ENCODE measurements at places on chromosomes 4 and X.

GRCh38 chr4:94516999-94517398, 65.3 kb downstream of the PDLIM5 start:
- DNase-seq = peak; percentile 64

- DNase-seq = no peak
Observed at GRCh38 chrX:96455078-96455477, 229.6 kb upstream of the DIAPH2 start.

GRCh38 chr4:121777625-121778024, 12.7 kb upstream of the SMIM43 start:
- DNase-seq = no peak

DNA sequence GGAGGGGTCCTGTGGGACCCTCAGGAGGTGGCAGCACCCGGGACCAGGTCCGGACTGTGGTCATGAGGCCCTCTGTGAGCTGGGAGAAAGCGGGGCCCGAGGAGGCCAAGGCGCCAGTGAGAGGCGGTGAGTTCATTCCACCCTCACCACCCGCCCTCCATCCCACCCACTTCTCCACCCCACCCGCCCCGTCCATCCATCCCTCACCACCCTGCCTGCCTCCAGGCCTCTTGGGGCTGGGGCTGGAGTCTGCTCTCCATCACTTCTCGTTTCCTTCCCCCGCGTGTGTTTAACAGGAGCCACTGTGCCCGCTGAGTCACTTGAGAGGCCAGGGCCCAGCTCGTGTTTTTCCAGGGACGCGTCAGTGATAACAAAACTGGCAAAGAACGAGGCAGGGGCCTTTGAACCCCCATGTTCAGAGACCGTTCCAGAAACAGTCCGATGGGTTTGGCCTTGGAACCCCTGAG, 6.2 kb downstream of the SH3TC1 start:
- no peak for DNase-seq

DNA sequence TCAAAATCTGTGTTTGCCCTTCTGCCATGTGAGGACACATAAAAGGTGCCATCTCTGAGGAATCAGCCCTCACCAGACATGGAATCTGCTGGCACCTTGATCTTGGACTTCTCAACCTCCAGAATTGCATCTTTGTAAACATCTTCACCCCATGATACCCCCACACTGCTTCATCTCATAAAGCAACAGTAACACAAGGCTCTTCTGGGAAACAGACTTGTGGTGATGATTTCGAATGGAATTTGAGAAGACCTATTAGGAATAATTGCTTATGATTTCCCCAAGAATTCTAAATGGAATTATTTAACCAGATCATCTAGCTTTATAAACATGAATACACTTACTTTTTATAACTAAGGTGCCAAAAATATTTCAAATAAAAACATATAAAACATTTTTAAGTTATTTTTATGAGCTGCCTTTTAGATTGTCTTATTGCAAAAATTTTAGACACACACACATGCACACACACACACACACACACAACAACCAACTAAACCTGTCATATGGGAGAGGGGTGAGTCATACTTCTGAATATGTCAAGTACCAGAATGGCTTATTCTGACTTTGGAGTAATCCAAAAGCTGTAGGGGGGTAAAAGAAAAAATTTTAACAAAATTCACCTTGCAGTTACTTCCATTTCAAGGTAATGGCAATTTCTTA, 82.0 kb downstream of the USP46 start:
- no peak for DNase-seq

- no peak for DNase-seq
Observed at GRCh38 chrX:7061429-7061828, 86.1 kb upstream of the STS start.

- no peak for DNase-seq
Observed at GRCh38 chr4:59727745-59728144, 1472.4 kb upstream of the ADGRL3 start.

- no peak for DNase-seq
Observed at GRCh38 chrX:39338583-39338982, 537.3 kb downstream of the MID1IP1 start.

DNA sequence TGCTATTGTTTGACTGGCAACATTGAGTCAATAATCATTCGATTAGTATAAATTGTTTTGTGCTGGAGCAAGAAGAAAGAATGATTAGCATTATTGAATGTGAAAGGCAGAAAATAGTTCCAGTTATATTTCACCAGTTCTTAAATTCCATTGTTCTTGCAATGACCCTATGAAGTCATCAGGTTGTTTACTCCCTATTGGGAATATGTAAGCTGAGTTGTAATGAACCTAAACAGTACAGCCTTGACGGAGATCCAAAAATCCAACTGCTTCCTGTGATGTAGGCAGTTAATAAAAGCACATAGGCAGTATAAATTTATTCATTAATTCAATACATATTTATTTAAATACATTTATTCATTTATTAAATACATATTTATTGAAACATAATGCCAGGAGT, 947.5 kb downstream of the PCDH7 start:
- DNase-seq = no peak

GRCh38 chrX:46922611-46923010, 10.4 kb downstream of the JADE3 start:
- no peak for DNase-seq

DNA sequence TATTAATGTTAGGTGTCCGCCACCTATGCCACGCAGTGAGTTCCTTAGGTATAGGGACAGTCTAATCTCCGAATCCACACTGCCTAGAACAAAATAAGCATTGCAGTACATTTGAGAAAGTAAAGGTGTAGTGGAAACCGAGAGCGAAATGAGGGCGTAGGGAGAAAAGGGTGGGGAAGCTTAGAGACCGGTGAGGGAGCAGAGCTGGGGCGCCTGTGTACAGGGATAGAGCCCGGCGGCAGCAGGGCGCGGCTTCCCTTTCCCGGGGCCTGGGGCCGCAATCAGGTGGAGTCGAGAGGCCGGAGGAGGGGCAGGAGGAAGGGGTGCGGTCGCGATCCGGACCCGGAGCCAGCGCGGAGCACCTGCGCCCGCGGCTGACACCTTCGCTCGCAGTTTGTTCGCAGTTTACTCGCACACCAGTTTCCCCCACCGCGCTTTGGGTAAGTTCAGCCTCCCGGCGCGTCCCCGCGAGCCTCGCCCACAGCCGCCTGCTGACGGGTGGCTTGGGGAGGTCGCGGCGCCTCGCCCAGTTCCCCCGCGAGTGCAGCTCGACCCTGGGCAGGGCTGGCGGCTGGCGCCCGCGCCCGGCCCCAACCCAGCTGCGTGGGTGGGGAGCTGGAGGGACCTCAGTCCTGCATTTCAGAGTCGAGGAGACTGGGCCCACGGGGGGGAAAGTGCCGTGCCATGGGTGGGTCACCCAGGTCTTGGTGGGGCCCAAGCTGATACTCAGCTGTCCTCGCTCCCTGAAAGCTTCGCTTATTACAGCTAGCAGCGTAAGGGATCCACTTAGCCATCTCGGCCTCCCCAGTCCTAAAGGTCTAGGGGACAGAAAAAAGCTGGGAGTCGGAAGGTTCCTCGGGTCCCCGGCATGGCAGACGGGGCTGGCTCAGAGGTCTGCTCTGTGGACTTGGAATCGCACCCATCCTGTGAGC, at the start of gene ANXA3:
Gene ANXA3, plus strand, starts transcription at position 351 of the 932 bp plus-strand sequence. CDS start 2,704 bp downstream, outside the sequence.
- peak; percentile 87 for DNase-seq

DNA sequence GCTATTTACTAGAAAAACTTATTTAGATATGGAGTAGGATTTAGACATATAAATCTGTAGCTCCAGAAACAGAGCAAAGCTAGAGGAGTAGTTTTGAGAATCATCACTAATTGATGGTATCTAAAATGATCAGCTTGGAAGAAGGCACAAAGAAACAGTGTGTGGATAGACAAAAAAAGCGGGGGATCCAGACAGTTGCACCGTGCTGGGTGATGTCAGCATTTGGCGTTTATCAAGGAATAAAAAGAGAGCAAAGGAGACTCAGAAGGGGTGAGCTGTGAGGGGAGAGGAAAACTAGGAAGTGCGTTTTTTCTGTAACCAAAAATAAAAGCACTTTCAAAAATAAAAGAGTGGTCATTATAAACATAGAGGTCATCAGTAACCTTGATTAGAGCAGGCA, 90.5 kb upstream of the GPRIN3 start:
- DNase-seq = no peak

GRCh38 chr4:168480931-168481611, 779 bp upstream of the DDX60L start:
- DNase-seq = peak; percentile 65

GRCh38 chr4:955161-955921, 18.0 kb downstream of the DGKQ start:
- no peak for DNase-seq
